NCI-H82 (cell line): ENCODE measurements at places on chromosomes 1 and 21.

GRCh38 chr1:151222130-151222529 is 23.8 kb downstream of the PIP5K1A start:
- no peak for DNase-seq

DNA sequence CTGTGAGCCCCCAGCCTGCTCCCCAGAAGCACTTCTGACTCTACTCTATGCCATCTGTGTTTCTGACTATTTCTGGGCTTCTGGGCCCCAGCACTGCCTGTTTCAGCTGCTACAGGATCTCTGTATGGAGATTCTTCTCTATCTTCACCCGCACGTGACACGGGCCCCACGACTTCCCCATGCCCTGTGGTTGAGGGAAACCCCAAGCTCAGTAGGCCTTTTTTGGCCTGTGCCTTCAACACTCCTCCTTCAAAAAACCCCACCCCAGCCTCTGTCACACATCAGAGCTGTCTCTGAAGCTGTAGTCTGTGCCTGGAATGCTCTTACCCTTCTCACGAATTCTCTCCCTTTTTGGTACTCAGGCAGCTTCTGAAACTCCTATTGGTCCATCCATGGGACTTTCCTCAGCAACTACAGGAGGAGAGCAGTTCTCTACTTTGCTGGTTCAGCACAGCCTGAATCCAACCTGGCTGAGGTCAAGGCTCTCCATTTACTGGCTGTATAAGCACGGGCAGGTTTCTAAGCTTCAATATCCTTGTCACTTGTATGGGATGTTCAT is 2.0 kb upstream of the NID1 start:
- DNase-seq = no peak

DNA sequence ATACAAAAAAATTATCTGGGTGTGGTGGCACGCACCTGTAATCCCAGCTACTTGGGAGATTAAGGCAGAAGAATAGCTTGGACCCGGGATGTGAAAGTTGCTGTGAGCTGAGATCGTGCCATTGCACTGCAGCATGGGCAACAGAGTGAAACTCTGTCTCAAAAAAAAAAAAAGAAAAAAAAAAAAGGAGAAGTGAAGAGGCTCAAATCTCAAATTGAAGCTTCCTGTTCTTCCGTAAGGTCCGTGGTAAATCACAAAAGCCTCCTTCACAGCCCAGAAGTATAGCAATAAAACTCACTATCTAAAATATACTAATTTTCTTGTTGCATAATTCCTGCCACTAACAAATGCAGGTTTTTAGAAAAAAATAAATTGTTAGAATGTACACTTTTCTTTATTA is 498.2 kb upstream of the BRINP3 start:
- DNase-seq = no peak

DNA sequence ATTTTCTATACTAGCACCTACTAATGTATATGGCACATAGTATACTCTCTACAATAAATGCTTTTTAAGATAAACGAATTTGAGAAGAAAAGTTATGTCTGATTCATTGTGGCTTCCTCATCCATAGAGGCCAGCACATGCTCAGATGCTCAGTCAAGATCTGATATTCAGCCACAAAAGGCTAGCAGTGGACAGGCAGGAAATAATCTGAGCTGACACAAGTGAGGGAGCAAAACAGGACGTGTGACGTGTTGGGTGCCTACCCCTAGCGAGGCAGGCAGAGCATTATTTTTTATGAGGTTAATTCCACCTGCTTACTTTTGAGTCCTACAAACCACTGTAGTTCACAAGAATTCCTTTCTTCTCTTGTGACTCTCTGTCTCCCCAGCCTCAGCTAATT is 550.9 kb downstream of the SMYD3 start:
- DNase-seq = no peak

DNA sequence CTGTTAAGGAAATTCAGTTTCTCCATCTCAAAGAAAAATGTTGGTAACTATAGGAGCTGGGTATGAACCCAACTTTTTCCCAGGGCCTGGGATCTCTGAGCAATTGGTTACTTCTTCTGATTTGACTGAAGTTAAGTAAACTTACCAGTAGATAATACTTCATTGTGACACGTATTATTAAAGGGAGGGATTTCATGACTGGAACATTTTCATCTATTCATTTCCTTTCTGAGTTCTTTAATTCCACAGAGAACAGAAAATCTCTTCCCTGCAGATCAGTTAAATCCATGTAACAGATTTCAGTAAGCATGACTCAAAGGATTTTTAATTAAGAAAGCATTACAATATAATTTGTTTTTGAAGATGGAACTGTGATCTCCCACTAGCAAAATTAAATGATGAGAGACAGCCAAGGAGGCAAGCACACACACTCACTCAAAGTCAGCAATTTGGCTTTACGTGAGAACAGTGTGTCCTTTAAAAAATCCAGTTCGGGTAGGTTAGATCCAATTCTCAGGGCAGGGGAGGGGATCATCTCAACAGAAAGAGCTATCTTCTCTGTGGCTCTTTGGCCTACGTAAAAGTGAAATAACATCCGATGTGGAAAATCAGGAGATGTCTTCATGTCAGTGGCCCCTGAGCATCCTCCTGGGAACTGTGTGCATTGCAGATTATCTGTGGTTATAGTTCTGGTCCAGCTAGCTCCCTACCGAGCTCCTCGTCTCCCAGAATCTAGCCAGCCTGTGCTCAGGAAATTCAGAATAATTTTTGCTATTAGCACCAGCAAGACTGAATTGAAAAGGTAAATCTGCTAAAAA is 10.8 kb upstream of the MYOC start:
- no peak for DNase-seq

DNA sequence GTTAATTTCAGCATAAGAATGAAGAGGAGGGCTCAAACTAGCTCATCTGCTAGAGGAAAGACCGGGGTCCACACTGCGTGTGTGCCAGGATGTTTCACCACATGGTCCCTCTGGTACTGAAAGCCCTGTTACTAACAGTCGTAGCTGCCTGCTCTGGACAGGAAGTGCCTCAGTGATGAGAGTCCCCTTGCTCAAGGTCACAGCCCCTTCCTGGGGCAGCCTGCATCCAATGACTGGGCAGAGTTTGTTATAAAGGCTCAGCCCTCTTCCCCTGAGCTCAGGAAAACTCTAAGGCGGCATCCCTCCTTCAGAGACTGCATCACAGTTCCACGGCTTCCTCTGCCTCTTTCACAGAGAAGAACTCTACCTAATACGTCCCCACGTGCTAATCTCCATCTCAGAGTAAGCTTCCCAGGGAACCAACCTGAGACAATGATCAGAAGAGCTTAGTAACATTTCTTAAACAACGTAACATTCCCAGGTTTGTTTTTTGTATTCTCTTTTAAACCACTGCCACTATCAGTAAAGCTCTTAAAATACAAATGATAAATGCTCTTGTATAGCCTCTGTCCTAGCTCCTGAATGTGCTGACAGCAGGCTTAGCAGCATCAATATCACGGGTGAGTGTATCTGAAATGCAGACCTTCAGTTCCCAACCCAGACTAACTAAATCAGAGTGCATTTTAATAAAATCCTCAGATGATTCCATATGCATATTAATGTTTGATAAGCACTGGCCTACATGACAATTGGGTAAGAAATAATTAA is 38.0 kb upstream of the ATP1A1 start:
- no peak for DNase-seq

GRCh38 chr1:236864996-236865817 is 70.1 kb downstream of the MTR start:
- DNase-seq = no peak

DNA sequence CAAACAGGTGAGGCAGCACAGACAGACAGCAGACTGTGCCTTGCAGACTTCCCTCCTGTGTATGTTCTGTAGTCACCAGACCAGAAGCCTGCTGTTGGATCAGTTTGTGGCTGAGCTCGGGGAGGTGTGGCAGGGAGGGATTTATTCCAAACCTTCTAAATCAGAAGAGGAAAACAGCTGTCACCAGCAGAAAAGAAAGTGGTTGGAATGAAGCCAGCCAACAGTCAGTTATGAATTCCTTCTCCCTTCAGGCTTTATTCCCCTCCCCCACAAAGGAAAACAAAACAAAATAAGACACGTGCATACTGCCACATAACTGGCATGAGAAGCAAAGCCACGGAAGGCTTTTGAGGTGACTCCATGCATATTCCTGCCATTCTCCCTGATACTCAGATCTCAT is 19.0 kb upstream of the PIGV start:
- DNase-seq = peak; percentile 70

- DNase-seq = peak; percentile 51
Observed at GRCh38 chr1:28195780-28196179, 19.3 kb upstream of the PTAFR start.

DNA sequence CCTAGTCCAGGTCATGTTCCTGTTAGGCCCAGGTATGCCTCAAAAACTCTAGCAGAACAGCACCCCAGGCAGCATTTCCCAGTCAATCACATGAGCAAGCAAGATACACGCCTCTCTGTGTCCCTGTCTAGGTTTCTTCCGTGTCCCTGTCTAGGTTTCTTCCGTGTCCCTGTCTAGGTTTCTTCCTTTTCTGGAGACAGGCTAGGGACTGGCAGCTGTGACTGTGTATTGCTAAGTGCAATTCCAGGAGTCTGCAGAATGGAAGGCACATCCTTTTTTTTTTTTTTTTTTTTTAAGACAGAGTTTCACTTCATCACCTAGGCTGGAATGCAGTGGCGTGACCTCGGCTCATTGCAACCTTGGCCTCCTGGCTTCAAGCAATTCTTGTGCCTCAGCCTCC is 77.6 kb downstream of the SETD4 start:
- DNase-seq = no peak

DNA sequence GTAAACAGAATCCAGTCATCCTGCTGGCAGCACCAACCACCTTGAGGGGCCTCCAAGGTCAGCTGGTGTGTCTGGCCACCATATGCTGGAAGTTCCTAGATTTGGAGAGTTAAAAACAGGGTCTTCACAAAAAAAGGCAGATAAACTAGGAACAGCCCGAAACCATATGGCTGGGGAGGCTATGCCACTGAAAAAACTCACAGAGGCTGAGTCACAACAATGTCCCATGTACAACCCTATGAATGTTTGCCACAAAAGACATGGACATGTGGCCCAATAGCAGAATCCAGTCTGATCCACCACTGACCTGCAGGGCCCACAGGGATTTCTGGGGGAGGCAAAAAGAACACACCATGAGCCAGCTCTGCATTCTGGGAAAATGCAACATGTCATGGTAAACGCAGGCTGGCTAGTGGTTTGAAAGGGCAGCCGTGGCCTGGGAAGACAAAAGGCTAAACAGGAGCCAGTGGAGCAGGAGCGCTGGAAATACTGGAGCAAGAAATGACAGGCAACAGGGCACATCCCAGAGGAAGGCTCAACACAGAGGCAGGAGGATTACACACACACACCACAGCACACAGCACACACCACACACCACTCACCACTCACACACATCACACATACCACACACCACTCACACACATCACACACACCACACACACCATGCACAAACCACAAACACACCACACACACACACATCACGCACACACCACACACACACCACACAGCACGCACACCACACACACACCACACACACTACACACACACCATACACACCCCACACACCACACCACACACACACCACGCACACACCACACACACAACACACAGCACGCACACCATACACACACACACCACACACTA is 55.4 kb downstream of the HSF2BP start:
- DNase-seq = peak; percentile 25

GRCh38 chr1:53296117-53296749 is 31.6 kb downstream of the LRP8 start:
- no peak for DNase-seq

- peak; percentile 91 for DNase-seq
Observed at GRCh38 chr1:210446479-210446878, 117.8 kb downstream of the HHAT start.

GRCh38 chr1:160400223-160400645 is at the start of gene VANGL2:
Gene VANGL2, plus strand, starts transcription at chr1:160400564. Its CDS starts 15,274 bp downstream, at chr1:160415838.
- peak; percentile 93 for DNase-seq
